ENCODE measurements at places on chromosomes 2 and 18.

DNA sequence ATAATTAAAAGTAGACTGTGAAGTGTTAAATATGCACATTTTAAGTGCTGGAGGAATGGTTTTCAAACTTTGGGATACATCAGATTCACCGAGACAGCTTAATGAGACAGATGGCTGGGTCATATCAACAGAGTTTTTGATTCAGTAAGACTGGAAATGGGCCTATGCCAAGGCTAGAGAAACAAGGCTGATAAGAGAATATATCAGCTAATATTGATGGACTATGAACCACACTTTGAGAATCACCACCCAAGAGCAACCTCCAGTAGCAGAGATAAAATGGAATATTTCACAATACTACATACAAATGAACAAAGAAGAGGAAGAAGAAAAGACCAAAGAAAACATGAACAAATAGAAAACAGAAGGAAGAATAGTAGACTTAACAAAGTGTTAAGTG lies 450.2 kb upstream of the KLHL29 start:
- no peak for DNase-seq

DNA sequence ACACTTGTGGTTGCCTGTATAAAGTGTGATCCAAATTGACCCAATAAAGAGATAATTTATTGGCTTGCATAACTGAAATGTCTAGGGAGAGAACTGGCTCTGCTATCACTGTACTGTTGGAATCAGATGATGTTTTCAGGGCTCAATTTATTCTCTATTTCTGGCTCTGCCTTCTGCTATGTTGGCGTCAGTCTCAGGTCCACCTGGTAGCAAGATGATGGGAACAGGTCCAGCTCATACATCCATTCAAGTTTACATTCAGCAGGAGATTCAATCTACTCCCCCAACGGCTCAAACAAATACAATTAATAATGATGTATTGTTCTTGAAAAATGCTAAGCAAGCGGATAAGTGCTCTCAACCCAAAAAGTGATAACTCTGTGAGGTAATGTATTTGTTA lies 297.7 kb upstream of the SYT4 start:
- no peak for DNase-seq

DNA sequence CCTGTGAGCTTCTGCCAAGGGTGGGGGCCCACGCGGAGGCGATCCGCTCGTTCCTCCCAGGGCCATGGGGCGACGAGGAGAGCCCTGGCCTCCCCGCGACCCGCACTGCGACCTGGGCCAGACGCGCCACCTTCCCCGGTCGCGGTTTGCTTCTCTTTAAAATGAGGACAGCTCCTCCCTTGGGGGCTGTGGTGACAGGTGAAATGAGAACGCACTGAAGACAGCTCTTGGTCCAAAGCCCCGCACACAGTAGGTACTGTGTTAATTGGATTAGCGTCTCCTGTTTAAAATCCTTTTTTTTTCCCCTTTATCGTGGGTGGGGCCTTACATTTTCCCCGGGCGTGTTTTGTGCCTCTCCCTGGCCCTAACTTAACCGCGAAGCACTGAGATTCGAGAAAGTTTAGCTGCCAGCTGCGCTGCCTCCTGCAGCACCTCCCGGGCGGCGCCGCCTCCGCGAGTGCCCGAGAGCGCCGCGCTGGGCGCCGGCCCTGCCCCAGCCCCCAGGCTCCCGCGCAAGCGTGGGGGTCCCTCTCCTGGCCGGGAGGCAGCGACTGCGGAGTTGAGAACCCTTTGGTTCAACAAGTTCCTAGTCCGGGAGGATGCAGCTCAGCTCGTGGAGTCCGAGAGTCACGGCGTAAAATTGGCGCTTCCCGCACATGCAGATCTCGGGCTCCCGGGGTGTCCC lies 1.1 kb downstream of the HPCAL1 start:
- DNase-seq: peak; percentile 17

DNA sequence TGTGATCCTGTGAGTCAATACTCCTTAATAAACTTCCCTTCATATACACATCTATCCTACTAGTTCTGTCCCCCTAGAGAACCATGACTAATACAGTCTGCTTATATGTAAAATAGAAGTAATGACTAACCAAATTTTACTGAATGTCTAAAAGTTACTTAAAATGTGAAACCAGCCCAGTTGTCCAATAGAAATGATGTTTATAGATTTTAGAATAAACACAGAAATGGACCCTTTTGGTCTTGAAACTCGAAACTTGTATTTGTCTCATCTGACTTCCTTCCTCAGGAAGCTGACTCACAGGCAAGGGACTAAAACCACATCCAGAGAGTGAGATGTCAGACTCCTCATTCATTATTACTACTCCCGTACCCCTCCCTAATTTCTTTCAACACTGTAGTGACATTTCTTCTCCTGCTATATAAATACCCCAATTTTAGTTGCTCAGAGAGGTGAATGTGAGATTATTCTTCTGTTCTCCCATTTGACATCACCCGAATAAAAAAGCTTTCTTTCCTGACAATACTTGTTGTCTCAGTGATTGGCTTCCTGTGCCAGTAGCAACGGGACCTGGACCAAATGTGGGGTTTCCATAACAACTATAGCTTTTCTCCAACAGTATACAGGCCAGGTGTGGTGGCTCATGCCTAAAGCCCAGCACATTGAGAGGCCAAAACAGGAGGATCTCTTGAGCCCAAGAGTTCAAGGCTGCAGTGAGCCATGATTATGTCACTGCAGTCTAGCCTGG lies 486.0 kb downstream of the ERBB4 start:
- DNase-seq: no peak

DNA sequence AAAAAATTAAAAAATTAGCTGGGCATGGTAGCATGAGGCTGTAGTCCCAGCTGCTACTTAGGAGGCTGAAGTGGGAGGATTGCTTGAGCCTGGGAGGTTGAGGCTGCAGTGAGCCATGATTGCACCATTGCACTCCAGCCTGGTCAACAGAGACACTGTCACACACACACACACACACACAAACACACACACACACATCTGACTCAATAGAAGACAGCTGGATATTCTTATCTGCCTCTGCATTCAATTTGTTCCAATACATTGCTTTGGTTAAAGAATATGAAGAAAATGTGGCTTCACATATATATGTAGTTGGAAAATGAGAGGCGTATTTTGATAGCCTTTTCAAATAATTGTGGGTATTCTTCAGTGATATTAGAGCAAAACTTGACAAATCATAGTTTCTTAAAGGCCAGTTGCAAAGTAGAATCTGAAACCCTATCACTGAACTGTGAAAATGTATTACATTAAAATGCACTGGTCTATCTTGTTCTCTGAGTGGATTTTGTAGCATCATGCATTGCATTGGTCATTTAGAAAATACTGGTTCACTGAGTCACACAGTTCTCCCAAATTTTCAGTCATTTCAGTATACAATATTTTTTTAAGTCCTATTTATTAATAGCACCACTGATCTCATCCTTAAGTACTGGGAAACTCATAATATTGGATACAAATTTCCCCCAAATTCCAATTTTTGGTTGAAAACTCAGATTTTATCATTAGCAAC lies 140.9 kb downstream of the MCFD2 start:
- DNase-seq: no peak

DNA sequence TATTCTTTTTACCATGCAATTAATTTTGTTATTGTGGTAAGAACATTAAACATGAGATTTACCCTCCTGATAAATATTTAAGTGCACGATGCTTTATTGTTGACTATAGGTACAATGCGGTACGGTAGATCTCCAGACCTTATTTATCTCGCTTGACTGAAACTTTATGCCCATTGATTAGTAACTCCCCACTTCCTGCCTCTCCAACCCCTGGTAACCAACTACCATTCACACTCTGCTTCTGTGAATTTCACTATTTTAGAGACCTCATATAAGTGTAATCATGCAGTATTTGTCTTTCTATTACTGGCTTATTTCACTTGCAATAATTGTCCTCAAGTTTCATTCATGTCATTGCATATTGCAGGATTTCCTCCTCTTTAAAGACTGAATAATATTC lies 195.7 kb upstream of the ID2 start:
- DNase-seq: no peak

Data from activated CD8-positive, alpha-beta memory T cell treated with anti-CD3 and anti-CD28 coated beads for 48 hours (primary cell).